ENCODE measurements at places on chromosomes 16 and 17.

DNA sequence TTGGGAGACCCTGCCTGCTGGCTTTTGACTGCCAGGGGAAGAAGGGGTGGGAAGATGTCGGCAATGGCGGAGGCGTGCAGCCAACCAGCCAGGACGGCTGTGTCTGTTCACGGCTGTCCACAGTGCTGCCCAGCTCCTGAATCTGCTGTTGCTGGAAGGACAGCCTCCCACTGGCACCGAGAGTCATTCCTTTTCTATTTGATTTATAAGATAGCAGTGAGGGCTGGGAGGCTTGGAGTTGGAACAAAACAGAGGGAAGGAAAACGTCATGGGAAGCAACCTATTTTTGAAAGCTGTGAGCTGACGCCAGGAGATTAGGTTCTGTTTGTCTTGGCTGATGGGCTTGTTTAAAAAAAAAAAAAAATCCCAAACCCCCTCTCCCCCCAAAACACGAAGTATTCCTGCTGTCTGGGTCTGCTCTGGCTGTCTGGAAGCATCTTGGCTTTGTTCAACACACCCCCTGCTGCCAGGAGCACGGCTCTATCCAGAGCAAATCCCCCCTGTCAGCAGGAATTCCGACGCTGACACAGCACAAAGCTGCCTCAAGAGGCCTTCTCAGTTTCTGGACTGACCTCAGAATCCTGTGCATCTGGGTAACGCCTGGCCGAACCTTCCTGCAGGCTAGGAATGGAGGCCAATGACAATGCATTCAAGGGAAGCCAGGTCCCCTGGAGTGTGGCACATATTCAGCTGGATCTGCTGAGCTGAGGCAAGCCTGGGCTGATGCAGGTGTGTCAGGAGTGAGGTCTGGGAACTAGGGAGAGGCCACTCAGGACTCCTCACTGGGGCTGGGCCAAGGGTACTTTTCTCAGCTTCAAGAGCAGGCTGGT, 41.0 kb upstream of the SREBF1 start:
- H3K27ac ChIP-seq, result peak overlapping the region; percentile 45
- no peak overlapping the region for H3K4me3 ChIP-seq
- H3K36me3 ChIP-seq, result peaks cover 36% of the 10 kb centered on the region
- H3K27me3 ChIP-seq, result no peaks in the 10 kb centered on the region
- H3K4me1 ChIP-seq, result peaks cover 33% of the 10 kb centered on the region
- DNase-seq, result peak; percentile 89

- H3K4me1 ChIP-seq, result no peaks in the 10 kb centered on the region
- no peaks in the 10 kb centered on the region for H3K27me3 ChIP-seq
- H3K4me3 ChIP-seq, result no peak overlapping the region
- no peak for DNase-seq
These were observed 278.3 kb downstream of the KCNJ2 start for GRCh38 chr17:70447588-70447987.

- no peak overlapping the region for H3K27ac ChIP-seq
- H3K36me3 ChIP-seq, result no peaks in the 10 kb centered on the region
- no peak overlapping the region for H3K4me3 ChIP-seq
- no peaks in the 10 kb centered on the region for H3K27me3 ChIP-seq
- no peak for DNase-seq
These were observed 76.8 kb downstream of the ABCA8 start for GRCh38 chr17:68878226-68878885.

GRCh38 chr16:81668243-81669097, 110.6 kb upstream of the PLCG2 start:
- no peak overlapping the region for H3K4me3 ChIP-seq
- no peak overlapping the region for H3K27ac ChIP-seq
- H3K27me3 ChIP-seq, result no peaks in the 10 kb centered on the region
- peaks cover 46% of the 10 kb centered on the region for H3K36me3 ChIP-seq

- no peak overlapping the region for H3K4me3 ChIP-seq
- peaks cover 47% of the 10 kb centered on the region for H3K27me3 ChIP-seq
- no peak for DNase-seq
These were observed 5.4 kb upstream of the TBX21 start for GRCh38 chr17:47727704-47728036.

- no peak overlapping the region for H3K4me3 ChIP-seq
- no peaks in the 10 kb centered on the region for H3K36me3 ChIP-seq
- H3K27ac ChIP-seq, result peak overlapping the region; percentile 38
- no peak for DNase-seq
These were observed 2.3 kb downstream of the EVI2B start for GRCh38 chr17:31311526-31311925.

GRCh38 chr17:70787721-70788300, 618.5 kb downstream of the KCNJ2 start:
- no peak for DNase-seq
- H3K4me1 ChIP-seq, result no peaks in the 10 kb centered on the region
- no peaks in the 10 kb centered on the region for H3K27me3 ChIP-seq
- H3K4me3 ChIP-seq, result no peak overlapping the region
- no peak overlapping the region for H3K27ac ChIP-seq
- no peaks in the 10 kb centered on the region for H3K36me3 ChIP-seq

DNA sequence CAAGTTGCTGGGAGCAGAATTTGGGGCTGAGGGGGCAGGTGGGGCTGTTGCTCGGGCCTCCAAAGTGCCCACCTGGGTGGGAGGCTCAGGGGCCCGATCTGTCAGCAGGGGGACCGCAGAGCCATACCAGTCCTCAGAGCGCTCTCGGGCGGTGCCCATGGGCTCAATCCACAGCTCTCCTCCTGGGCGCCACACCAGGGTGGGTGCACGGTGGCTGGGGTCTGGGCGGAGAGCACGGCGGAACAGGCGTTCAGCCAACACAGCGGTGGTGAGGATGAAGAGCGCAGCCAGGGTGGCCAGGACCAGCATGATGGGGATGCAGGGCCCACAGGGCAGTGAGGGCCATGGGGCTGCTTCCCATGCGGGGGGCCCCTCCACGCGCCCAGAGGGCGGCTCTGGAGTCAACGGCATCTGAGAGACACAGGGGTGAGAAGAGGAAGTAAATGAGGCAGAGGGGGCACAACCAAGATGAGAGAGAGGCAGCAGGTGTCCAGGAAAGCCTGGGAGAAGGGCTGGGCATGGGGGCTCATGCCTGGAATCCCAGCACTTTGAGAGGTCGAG, 1.2 kb downstream of the C16orf54 start:
- no peak overlapping the region for H3K4me3 ChIP-seq
- H3K27me3 ChIP-seq, result no peaks in the 10 kb centered on the region
- no peaks in the 10 kb centered on the region for H3K36me3 ChIP-seq
- H3K4me1 ChIP-seq, result no peaks in the 10 kb centered on the region
- H3K27ac ChIP-seq, result no peak overlapping the region

DNA sequence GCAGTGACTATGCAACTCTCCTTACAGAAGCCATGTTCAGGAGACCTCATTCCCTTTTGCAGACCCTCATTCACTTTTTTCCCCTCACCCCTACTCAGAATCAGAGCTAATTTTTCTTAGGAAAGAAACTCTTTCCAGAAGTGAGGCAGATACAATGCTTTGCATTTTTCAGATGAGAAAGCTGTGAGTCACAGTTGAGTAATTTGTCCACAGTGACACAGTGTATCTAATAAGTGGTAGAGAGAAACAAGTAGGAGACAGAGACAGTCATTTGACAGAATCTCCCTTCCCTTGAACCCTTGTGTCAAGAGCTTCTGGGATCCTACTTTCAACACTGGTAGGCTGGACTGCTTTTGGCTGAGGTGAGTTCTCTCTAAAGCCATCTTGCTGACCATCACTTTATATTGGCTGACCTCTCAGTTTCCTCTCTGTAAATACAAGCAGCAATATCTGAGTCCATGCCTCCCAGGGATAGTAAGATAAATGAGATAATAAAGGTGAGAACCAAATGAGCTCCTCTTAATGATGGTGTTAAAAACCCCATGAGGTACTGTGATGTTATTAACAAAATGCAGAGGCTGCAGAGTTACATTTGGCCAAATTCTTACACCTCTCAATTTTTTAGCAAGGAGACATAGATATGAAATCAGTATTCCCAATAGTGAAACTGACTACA, 130.8 kb downstream of the CA10 start:
- H3K4me1 ChIP-seq, result no peaks in the 10 kb centered on the region
- H3K27me3 ChIP-seq, result no peaks in the 10 kb centered on the region
- H3K4me3 ChIP-seq, result no peak overlapping the region
- no peak for DNase-seq

- no peak for DNase-seq
- no peak overlapping the region for H3K27ac ChIP-seq
- H3K4me3 ChIP-seq, result no peak overlapping the region
- H3K36me3 ChIP-seq, result no peaks in the 10 kb centered on the region
- no peaks in the 10 kb centered on the region for H3K27me3 ChIP-seq
- no peaks in the 10 kb centered on the region for H3K4me1 ChIP-seq
These were observed 169.6 kb upstream of the GSE1 start for GRCh38 chr16:85443531-85443930.

- H3K4me1 ChIP-seq, result no peaks in the 10 kb centered on the region
- H3K4me3 ChIP-seq, result no peak overlapping the region
- no peak for DNase-seq
- no peaks in the 10 kb centered on the region for H3K36me3 ChIP-seq
- H3K27me3 ChIP-seq, result no peaks in the 10 kb centered on the region
- H3K27ac ChIP-seq, result no peak overlapping the region
These were observed 4.8 kb upstream of the ZDHHC1 start for GRCh38 chr16:67421030-67421429.

DNA sequence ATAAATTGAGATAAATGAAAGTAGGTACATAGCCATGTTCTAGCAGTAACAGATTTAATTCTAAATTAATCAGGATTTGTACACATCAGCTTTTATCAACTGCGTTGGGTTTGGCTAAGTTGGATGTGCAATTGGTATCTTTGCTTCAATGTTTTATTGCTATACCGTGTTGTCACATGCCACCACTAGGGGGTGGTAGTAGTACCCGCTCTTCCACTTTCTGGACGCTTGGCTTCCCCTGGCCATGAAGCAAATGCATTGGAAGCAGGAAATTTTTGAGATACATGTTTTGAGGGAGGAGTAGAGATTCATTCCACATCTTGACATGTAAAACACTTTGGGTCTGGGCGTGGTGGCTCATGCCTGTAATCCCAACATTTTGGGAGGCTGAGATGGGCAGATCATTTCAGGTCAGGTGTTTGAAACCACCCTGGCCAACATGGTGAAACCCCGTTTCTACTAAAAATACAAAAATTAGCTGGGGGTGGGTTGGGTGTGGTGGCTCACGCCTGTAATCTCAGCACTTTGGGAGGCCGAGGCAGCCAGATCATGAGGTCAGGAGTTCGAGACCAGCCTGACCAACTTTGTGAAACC, 58.6 kb downstream of the EMP2 start:
- no peaks in the 10 kb centered on the region for H3K36me3 ChIP-seq
- peak; percentile 76 for DNase-seq
- H3K27me3 ChIP-seq, result no peaks in the 10 kb centered on the region
- no peak overlapping the region for H3K4me3 ChIP-seq

- peaks cover 3% of the 10 kb centered on the region for H3K4me1 ChIP-seq
- no peak overlapping the region for H3K27ac ChIP-seq
- DNase-seq, result no peak
- no peaks in the 10 kb centered on the region for H3K36me3 ChIP-seq
- no peak overlapping the region for H3K4me3 ChIP-seq
These were observed 31.8 kb upstream of the AXIN2 start for GRCh38 chr17:65593092-65593854.

GRCh38 chr17:27460196-27460725, 4.0 kb downstream of the KSR1 start:
- H3K36me3 ChIP-seq, result no peaks in the 10 kb centered on the region
- H3K4me1 ChIP-seq, result peaks cover 9% of the 10 kb centered on the region
- H3K27ac ChIP-seq, result peak overlapping the region; percentile 5
- no peaks in the 10 kb centered on the region for H3K27me3 ChIP-seq
- no peak overlapping the region for H3K4me3 ChIP-seq

GRCh38 chr17:70041061-70041460, 34.0 kb upstream of the KCNJ16 start:
- H3K27ac ChIP-seq, result no peak overlapping the region
- no peaks in the 10 kb centered on the region for H3K36me3 ChIP-seq
- H3K27me3 ChIP-seq, result no peaks in the 10 kb centered on the region
- H3K4me1 ChIP-seq, result no peaks in the 10 kb centered on the region

DNA sequence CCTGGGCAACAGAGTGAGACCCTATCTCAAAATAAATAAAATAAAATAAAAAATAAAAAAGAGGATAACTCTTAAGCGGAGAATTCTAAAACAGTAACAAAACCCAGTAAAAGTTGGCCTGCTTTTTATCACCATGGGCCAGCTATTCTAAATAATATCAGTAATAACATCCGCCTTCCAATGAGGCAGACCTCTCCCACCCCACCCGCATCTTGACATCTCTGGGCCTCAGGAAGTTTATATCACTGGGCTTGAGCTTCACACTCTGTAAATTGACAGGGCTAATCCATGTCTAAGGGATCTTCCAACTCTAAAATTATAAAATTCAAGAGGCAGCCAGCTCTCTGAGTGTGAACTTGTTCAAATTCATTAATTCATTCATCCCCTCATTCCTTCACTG, 82.9 kb upstream of the MTMR4 start:
- DNase-seq, result no peak
- H3K27me3 ChIP-seq, result no peaks in the 10 kb centered on the region
- H3K4me1 ChIP-seq, result no peaks in the 10 kb centered on the region
- no peaks in the 10 kb centered on the region for H3K36me3 ChIP-seq
- H3K27ac ChIP-seq, result no peak overlapping the region

DNA sequence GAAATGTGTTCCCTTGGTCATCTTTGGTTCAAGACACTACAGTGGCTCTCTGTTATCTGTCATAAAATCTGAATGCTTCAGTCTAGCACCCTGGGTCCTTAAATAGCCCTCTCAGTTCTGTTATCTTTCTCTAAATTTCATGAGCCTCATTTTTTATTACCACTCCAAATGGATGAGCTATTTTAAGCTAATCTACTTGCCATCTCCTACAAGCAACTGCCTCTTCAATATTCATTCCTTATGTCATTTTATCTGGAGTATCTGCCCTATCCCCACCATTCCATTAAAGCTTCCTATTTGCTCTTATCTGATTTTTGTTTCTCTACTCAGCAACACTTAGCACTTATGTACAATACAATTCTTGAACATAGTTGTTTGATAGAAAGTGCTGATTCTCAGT, 28.0 kb upstream of the EVI2A start:
- no peak overlapping the region for H3K4me3 ChIP-seq
- no peak for DNase-seq
- H3K4me1 ChIP-seq, result no peaks in the 10 kb centered on the region
- H3K27ac ChIP-seq, result no peak overlapping the region
- no peaks in the 10 kb centered on the region for H3K36me3 ChIP-seq

- no peaks in the 10 kb centered on the region for H3K4me1 ChIP-seq
- no peak overlapping the region for H3K27ac ChIP-seq
- DNase-seq, result no peak
- H3K4me3 ChIP-seq, result no peak overlapping the region
- H3K27me3 ChIP-seq, result no peaks in the 10 kb centered on the region
These were observed 391.7 kb downstream of the XYLT1 start for GRCh38 chr16:17078931-17079631.

DNA sequence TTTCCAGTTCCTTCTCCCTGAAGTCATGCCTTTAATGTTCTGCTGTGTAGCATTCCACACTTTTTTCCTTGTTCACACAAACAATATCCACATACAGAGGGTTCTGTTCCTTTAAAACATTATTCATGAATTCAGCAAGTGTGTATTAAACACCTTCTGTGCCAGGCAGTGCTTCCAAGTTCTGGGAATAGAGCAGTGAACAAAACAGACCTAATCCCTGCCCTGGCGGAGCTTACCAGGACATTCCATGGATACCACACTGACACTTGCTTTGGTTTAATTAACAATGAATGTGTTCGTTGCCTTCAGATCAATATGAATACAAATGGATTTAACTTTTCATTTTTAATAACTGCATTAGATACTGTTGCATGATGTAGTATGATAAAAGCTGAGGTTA, 57.9 kb upstream of the CLEC19A start:
- no peak overlapping the region for H3K4me3 ChIP-seq
- no peaks in the 10 kb centered on the region for H3K36me3 ChIP-seq
- H3K27me3 ChIP-seq, result no peaks in the 10 kb centered on the region
- no peak for DNase-seq

GRCh38 chr17:59400858-59401257, 69.4 kb downstream of the YPEL2 start:
- peaks cover 12% of the 10 kb centered on the region for H3K36me3 ChIP-seq
- no peaks in the 10 kb centered on the region for H3K27me3 ChIP-seq
- H3K4me1 ChIP-seq, result peaks cover 19% of the 10 kb centered on the region
- no peak overlapping the region for H3K4me3 ChIP-seq

All from adrenal gland (tissue), 19 donors.